Stimulated activated CD8-positive, alpha-beta memory T cell treated with anti-CD3 and anti-CD28 coated beads, Interleukin-15, amount 100 ng/mL, for 24 hours (primary cell): ENCODE measurements at places on chromosomes 2 and 18.

- no peak for DNase-seq
Observed at GRCh38 chr2:45774688-45775244, 123.3 kb downstream of the PRKCE start.

- peak; percentile 0 for DNase-seq
Observed at GRCh38 chr2:49973917-49974368, 819.6 kb upstream of the FSHR start.

DNA sequence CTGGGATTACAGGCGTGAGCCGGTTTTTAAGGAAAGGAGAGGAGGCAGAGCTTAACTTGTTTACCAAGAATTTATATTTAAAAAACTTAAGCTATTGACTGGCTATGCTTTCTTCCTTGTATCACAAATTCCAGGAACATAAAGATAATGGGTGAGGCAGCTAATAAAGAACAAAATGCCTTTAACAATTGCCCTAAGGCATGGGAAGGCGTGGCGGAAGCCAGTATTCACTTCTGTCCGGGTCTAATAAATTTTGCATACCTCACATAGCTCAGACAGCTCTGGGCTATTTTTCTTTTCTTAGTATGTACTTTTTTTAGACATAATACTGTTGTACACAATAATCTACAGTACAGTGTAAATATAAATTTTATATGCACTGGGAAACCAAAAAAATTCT is 1.0 kb upstream of the LDAH start:
- DNase-seq: no peak

DNA sequence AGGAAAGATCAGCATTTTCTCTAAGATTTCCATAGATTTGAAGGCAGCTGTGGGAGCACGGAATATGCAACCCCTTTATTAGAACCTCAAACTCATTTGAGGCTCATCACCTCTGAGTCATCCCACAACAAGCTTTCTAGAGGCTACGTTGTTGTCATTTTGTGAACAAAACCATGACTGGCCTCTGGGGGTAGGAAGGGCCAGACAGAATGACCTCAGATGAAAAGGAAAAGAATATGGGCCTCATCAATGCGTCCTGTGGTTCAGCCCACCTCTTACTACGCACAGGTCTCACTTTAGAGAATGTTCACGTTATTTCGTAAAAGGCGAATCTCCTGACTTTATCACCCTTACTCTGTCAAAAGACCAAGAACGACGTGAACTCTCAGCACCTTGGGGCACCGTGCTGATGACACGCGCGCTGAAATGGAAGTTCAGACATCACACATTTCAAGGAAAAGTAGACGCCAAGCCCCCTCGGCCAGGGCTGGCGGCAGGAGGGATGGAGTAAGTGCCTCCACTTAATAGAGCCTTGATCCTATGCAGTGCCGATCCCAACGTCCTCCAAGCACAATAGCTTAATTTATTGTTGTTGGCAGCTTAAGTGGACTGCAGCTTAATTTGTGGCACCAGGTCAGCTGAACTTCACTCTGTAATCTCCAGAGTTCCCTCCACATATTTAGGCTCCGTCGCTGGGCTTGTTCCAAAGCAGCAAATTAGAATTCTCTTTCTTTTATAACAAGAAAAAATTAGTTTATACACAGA is 208.3 kb downstream of the EIPR1 start:
- no peak for DNase-seq
